ENCODE measurements at places on chromosomes 7 and 10. TPM values are rescaled to one million over a fixed set of nuclear protein-coding genes. Genes with fewer than 3 reads are reported as not detected.

DNA sequence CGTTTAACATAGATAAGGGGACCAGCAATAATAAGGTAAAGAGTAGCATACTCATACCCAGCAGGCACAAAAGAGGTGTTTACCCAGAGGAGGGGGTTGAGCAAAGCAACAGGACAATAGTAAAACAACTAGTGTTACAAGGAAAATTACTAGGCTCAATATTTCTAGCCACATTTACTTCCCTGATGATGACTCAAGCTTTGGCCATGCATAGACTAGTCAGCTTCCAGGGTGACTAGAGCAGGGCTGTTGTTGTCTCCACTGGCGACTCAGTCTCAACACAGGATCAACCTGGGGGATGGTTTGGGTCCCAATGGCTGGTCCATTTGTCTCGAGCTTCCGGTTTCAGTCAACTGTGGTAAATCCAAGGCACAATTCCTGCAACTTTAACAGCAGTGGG, 217.7 kb upstream of the KCND2 start:
- DNase-seq, result no peak

DNA sequence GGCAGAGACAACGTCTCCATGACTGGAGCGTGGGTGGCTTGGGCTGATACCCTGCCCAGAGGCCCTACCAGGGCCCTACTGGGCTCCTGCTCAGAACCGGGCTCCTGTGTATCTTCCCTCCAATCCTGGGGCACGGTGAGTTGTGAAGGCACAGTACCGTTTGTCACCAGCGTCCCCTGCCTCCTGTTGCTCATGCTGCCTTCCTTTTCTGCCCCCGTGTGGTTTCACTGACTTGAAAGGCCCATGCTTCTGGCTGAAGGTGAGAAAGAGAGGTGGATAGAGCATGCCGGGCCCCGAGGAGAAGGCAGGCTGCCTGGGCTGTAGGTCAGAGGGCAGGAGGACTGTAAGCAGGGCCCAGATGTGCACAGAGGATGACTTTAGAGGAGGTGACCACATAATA, 9.1 kb upstream of the DMBT1 start:
- peak; percentile 5 for DNase-seq

DNA sequence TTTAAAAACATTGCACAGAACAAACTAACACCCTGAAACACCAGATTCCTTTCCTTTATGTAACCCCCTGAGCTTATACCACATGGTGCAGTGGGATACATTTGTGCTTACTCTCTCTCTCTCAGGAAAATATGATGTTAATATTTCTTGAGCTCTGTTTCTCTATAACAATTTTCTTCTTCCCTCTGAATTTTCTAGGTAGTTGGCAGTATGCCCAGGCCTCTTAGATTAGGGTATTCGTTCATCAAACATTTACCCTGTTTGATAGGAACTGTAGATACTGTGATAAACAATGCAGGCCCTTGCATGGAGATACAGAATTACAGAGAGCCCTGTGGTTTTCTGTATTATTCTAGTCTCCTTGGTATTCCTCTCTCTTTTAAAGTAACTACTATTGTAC, 567.8 kb downstream of the IPMK start:
- DNase-seq, result no peak

DNA sequence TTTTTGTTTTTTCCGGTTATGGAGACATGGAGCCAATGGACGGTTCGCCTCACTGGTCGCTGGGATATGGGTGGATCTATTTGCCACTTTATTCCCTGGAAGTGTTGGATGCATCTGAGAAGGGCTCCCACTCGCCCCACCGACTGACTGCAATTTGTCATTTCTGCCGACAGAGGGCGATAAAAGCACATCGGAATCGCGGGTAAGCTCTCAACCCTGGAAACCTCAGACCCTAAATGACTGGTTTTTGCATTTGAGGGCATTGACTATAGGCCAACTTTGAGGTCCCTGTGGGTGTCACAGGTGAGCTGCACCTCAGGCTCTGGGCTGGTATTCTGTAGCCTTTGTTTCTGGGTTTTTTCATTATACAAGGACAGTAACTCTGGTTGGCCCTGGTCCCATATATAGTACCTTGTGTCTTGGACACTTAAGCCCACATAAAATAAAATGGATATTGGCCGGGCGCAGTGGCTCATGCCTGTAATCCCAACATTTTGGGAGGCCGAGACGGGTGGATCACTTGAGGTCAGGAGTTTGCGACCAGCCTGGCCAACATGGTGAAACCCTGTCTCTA, 11.9 kb upstream of the OPALIN start:
- peak; percentile 51 for DNase-seq

The CRHR2 gene
- total RNA-seq, result 0.39 TPM

The LOXL4 gene
- total RNA-seq, result 11.9 TPM
